Activated naive CD8-positive, alpha-beta T cell treated with anti-CD3 and anti-CD28 coated beads for 36 hours (primary cell): ENCODE measurements at places on chromosomes 5 and 9. TPM values are rescaled to one million over a fixed set of nuclear protein-coding genes. Genes with fewer than 3 reads are reported as not detected.

DNA sequence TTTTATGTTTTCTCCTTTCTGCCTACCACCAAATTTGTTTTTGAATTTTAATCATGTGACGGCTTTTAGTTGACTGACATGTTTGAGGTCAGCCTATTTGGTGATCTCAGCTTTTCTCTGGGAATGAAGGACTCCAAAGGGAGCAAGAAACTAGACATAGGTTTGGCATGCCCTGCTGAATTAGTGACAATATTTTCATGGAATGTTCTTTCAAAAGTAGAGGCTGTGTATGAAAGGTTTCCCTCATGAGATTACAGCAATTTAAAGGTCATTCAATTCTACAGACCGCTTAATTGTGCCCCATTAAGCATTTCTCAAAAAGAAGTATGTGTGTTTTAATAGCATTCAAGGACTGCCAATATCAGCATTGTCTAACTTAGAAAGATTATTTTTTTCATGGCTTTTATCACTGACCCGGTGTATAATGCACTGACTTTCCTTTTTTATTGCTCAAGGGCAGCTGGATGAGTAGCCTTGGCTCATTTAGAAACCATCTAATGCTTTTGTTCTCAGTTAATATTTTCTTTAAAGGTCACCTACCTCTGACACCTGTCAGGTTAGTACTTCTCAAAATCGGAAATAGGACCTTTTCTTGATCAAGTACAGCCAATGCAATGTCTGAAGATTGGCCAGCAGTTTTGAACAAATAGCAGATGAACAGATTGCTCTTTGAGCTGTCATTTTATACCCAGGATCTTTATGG is 8.1 kb upstream of the MLLT3 start:
- DNase-seq: no peak

GRCh38 chr5:181005791-181006190 is 17.1 kb downstream of the BTNL3 start:
- no peak for DNase-seq

GRCh38 chr5:176383248-176383905 is 5.0 kb downstream of the NOP16 start:
- no peak for DNase-seq

DNA sequence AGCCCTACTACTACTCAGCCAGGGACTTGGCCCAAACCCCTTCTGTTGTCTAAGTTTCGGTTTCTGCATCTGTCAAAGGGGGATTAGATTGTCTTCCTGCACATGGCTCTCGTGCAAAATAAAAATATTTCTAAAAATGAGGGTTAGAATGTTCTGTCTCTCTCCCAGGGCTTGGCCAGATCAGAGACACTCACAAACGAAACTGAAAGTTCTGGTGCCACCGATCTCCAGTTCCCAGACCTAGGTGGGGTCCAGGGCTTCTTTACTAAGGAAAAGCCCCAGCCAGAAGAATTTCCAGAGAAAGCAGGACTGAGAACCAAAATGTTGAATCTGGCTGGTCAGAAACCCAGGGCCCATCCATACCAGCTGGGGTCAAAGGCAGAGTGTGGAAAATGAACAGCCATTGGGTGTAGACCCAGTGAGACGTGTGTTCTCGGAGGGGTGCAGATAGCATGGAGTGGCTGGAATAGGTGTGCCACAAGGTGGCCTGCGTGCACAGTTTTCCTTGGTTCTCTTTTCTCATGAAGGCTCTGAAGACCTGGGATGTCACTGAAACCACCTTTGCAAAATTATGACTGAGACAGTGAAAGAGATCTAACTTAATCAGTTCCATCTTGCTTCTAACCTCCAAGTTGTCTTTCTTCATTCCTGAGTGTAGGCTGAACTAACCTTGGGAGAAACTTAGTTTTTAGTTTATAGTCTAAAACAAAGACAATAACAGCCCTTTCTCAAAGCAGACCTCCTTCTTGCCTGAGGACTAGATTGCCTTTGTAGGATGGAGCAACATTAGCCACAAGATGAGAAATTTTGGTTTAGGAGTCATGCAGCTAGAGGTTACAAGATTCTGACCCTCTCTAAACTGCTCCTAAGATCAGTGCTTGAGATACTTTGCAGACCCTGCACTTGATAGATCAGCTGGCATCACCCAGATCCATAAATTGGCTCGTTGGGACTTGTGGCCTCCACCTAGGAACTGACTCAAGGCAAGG is 2.3 kb upstream of the SLC23A1 start:
- no peak for DNase-seq

GRCh38 chr9:79580055-79580454 is 8.3 kb downstream of the TLE4 start:
- DNase-seq: no peak

GRCh38 chr5:156456857-156457256 is 129.9 kb downstream of the SGCD start:
- no peak for DNase-seq

- peak; percentile 32 for DNase-seq
Measured at GRCh38 chr9:126146254-126147145, 180.1 kb upstream of the MVB12B start.

GRCh38 chr5:142671801-142672200 is 14.1 kb downstream of the FGF1 start:
- no peak for DNase-seq

DNA sequence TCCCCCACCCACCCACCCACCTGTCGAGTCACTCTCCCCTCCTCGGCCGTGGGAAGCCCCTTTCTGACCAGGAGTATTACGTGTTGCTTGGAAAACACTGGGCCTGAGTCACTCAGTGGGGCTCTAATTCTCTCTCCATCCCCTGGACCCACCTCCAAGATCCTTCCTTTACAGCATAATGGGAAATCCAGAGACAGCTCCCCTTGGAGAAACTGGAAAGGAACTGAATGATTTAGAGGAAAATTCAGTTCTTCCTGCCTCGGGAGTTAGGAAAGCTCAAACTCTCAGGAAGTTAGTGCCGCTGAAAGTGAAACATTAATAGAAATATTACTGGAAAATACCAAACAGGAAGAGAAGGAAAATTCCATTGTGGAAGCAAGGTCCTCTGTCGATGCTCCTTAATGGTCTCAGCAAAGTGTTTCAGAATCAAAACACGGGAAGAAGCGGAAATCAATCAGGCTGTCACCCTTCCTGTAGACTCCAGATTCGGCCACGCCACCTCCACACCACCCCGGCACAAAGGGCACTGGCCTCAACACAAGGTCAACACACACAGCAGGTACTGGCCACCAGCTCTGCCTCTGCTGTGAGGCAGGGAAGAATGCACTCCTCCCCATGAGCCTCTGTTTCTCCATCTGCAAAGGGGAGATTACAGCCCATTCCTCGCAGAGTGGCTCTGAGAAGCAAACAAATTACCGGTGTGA is 9.6 kb downstream of the SHB start:
- DNase-seq: no peak

Gene PCDHB2
- not detected for total RNA-seq

Gene HAPLN1
- total RNA-seq: not detected

Gene PCDHGA1
- total RNA-seq: not detected

- DNase-seq: no peak
Measured at GRCh38 chr5:85049020-85049419, 664.3 kb upstream of the EDIL3 start.

Gene GABRA1
- total RNA-seq: not detected

- DNase-seq: no peak
Measured at GRCh38 chr9:18208166-18209059, 265.5 kb upstream of the ADAMTSL1 start.

GRCh38 chr5:149664083-149664482 is 66.0 kb upstream of the PPARGC1B start:
- no peak for DNase-seq

Gene PCDHB5
- not detected for total RNA-seq

Gene ABO
- total RNA-seq: not detected

GRCh38 chr5:113598926-113599325 is 85.4 kb downstream of the YTHDC2 start:
- DNase-seq: no peak

GRCh38 chr5:160297776-160298175 is 14.6 kb downstream of the CCNJL start:
- DNase-seq: no peak

- DNase-seq: peak; percentile 84
Measured at GRCh38 chr9:34701023-34701768, 8.7 kb downstream of the CCL21 start.

GRCh38 chr5:53431665-53432064 is 48.8 kb upstream of the FST start:
- DNase-seq: no peak

- no peak for DNase-seq
Measured at GRCh38 chr5:71782393-71782770, 63.3 kb downstream of the CARTPT start.

DNA sequence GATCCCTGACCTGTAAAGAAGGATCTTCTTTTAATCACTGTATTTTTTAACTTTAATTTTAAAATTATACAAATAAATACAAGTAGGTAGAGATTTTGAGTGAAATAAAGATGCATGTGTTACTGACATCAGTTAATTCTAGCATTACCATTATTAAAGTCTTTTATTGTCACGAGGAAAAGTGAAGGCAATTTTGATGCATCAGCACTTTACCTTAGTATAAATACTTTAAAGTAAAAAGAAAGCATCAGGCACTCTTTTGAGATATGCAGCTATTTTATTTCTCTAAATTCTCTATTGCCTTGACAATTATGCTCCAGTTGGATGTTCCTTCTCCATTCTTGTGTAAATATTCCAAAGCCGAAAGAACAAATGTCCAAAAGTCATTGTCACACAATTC is 4.6 kb downstream of the HTR1A start:
- no peak for DNase-seq

Gene SMIM33
- total RNA-seq: not detected

DNA sequence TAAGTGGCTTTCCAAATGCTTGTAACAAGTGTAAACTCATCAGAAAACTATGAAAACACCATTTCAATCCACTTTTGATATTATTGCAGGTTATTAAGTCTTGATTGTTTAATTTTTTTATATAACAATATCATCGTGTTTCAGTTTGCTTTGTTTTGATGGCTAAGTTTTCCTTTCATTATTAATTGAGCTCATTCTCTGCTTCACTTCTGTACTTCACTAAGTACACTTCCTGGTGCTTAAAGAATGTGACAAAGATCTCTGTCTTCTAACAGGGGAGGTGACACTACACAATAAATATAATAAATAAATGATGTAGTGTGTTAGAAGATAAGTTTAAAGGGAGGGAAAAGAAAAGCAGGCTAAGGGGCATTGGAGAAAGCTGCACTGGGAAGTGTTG is 13.0 kb upstream of the RAD23B start:
- DNase-seq: no peak

Gene ANKRD20A1
- total RNA-seq: not detected

Gene SPOCK1
- total RNA-seq: not detected

Gene RNF14
- total RNA-seq: 44.9 TPM

Gene SLC25A2
- not detected for total RNA-seq

DNA sequence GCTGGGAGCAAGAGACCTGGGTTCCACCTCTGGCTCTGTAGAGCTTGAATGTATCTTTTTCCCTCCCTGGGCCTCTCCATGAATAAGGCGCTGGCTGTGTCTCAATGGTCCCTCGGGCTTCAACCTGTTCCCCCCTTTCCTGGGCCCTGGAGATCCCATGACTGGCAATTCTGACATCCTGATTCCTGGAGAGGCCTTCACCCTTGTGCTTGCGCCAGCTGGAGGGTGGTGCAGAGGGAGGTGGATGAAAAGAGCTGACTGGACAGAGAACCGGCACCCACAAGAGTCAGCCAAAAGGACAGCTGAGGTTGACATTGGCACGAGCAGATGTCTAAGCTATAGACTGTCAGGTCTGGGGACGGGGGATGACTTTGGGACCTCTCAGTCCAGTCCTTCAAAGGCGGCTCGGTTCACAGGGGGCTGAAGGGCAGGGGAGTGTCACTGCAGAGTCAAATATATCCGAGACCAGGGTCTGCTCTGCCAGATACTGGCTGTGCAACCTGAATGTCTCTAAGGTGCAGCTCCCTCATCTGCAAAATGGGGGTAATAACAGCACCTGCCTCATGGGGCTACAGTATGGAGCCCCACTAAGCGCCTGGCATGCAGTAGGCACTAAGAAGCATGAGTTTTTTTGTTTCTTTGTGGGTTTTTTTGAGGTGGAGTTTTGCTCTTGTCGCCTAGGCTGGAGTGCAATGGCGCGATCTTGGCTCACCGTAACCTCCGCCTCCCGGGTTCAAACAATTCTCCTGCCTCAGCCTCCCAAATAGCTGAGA is 13.8 kb downstream of the DNM1 start:
- no peak for DNase-seq

DNA sequence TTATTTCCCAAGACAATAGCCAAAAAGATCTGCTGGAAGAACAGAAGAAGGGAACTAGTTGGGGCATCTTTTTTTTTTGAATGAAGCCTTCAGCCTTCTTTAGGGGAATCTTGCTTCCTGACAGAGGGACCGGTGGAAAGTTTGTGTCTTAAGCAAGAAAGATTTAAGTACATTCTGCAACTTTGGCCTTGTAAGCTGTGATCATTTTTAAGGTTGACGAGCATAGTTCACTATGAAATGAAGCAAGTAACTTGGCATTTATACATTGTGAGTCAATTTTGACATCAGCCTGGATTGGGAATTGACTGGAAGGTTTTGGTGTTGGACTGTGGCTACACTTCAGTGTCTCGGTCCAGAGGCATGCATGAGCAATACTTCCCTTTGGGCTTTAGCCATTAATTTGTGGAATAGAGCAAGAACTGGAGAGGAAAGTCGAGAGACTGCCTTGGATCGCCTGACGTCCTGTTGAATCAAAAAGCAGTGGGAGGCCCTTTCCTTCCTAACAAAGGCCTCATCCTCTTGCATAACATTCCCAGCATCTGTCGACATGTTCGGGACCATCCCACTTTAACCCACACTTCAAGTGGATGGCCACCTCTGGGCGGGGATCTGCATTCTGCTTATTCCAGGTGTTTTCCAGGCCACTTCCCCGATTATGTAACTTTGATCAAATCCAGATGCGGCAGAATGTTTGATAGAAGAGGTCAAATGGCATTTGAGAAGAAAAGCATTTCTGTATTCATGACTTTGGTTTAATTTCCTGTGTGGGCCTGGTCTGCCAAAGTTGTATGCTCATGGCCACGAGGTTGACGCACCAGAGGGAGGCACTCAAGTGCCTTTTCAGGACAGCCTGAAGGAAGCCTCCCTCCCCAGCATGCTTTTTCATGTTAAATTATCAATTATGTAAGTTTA is 12.5 kb downstream of the ABL1 start:
- no peak for DNase-seq

DNA sequence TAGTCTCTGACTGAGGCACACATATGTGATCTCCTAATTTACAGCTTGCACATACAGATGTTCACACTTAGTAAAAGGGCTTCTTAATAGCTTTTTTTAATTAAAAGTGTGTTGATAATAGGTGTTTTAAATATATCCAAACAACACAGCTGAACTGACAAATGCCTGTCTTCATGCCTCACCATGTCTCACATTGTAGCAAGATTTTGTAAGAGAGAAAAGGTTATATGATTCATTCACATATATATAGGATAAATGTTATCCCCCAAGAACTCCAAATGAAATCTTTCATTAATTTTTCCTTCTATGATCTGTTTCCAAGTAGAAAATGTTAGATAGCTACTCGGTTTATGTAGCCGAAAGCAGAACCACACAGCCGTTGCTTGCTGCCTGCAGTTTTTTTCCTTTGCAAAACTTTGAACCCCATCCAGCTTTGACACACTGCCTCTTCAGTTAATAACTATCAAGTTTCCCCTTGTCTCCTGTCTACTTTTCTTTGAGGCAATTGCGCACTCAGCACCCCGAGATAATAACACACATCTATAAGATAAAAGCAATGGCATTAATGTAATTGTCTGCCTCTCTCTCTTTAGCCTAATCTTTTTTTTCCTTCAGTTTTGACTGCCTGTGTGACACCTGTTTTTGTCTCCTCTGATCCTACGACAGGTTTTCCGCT is 299.2 kb downstream of the BNC2 start:
- DNase-seq: no peak
